ENCODE measurements at places on chromosomes 12 and 14.

- DNase-seq = no peak
Measured at GRCh38 chr12:96749999-96750398, 157.1 kb upstream of the NEDD1 start.

GRCh38 chr12:50102646-50103309 lies 1.0 kb upstream of the GPD1 start:
- no peak for DNase-seq

DNA sequence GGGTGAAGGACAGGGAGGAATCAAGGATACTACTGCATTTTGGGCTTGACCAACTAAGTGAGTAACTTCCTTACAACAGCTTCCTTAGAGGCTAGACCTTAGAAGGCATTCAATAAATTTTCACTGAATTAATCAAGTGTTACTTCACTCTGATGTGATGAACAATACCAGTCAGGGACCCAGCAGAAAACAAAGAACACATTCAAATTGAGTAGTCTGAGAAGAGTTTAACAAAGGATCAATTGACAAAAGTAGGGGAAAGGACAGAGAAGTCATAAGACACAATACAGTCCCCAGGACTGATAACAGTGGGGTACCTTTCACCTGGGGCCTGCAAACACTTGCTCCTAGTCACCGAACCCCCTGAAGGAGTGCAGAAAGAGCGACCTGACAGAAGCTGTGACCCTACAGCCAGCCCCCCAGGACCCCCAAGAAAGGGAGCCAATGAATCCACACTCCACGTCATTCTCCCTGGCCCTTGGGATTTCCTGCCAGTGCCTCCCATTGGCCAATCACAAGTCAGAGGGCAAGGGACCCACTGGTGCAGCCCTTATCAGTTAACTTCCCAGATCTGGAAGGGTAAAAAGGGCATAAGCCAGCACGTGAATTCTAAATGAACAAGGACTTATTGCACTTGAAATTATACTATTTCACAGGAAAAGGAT lies 6.9 kb downstream of the ANAPC5 start:
- DNase-seq = no peak

DNA sequence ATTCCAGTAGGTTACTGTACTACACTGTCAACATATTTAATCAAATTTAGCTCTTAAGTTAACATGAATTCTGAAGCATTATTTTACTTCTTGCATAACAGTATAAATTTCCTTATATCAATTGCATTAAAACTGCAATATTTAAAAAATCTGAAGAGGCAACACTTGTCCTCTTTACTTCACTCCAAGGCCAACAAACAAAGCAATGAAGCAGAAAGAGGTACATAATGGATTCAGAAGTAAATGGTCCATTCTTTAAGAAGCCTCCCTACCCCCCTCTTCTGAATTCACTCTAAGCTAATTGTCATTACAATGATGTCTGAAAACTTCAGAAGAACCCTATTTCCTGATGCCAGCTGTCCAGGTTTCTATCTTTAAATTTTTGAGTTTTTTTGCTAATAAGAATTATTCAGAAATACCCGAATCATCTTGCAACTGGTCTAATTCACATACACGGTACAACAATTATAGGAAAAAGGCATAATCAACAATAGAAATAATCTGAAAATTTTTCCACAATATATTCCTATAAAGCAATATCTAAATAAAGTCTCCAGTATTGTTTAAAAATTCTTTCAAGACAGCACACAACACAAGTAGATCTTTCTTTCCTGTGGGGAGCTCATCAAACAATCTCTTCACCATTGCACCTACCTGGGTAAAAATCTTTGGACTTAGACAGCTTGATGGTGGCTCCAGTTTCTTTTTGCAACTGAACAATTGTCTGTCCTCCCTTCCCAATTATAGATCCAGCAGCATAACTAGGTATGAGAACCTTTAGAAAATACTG lies 2.9 kb downstream of the NOVA1 start:
- DNase-seq = no peak

DNA sequence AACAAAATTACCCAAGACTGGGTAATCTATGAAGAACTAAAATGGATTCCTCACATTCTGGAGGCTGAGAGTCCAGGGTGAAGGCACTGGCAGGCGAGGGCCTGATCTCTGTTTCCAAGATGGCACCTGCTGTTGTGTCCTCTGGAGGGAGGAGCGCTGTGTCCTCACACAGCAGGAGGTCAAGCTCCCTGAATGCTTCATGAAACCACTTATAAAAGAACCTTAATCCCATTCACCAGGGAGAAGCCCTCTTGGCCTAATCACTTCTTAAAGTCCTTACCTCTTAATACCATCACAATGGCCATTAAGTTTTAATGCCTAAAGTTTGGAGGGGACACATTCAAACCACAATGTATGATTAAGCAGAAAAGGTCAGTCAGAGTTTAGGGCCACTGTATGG lies 172.4 kb downstream of the EMP1 start:
- no peak for DNase-seq

DNA sequence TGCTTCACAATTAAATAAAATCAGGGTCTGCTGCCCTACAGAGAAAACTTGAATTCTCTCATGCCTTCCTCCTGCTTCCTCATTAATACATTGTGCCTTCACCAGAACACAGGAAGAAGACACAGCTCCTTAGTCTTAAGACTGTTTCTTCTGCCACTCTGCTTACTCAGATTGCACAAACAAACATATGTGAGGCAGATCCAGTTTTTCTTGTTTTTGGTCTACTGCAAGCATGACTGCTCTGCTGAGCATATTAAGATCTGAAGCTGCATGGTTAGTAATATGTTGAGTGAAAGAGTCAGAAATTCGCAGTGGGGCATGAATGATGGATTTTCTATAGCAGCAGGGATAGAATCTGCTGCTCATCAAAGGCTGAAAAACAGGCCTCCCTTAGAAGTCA lies 321.1 kb upstream of the STXBP6 start:
- no peak for DNase-seq

- DNase-seq = no peak
Measured at GRCh38 chr14:68538639-68539038, 254.2 kb downstream of the ZFP36L1 start.

- DNase-seq = no peak
Measured at GRCh38 chr12:11677093-11677492, 27.6 kb downstream of the ETV6 start.

DNA sequence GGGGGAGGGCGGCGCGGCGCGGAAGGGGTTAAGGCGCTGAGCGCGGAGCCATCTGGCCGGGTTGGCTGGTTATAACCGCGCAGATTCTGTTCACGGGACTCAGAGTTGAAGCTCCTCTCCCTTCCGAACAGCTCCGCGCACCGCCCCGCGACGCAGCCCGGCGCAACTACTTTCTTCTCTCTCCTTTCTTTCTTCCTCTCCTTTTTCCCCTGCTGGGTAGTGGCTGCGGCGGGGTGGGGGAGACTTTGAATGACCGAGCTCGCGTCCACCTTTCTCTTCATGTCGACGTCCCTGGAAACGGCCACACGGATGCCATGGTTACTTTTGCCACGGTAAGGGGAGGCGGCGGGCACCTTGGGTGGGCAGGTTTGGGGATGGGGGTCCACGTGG lies at the start of gene NTF3:
Gene NTF3 (plus strand): TSS at position 98 of the 390 bp plus-strand sequence. CDS start 217 bp downstream, at position 315.
- no peak for DNase-seq

DNA sequence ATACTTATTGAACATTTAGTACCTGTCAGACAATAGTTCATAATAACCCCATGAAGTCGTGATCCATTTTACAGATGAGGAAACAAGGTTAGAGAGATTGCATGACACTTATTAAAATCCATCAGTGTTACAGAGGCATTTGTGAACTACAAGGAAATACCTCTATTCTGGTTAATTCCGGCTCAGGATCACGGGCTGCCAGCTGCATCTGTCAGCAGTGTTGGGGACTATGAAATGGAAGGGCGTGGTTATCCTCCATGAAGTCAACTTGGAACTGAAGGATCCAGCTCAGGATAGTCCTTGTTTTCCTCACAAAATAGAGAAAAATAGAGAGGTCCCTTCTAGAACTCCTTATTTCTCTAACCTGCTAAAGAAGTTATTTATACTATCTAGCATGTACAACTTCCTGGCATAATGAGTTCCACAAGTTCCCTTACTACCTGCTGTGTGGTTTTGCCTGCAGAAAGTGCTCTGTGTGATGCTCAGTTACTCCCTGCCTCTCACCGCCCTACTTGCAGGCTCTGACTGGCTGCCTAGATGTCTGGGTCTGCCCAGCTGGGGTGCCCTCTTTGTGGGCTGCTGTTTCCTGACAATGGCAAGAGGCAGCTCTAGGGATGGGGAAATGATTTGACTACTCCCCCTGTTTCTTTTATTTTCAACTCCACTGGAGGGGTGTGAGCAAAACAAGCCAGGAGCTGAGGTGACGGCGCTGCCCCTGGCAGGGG lies 36.8 kb downstream of the PLXNC1 start:
- DNase-seq = no peak

GRCh38 chr14:33282331-33283230 lies 343.9 kb downstream of the NPAS3 start:
- no peak for DNase-seq

- no peak for DNase-seq
Measured at GRCh38 chr12:94327809-94328208, 131.9 kb downstream of the CEP83 start.

GRCh38 chr12:86290615-86291014 lies 34.4 kb upstream of the MGAT4C start:
- DNase-seq = no peak

DNA sequence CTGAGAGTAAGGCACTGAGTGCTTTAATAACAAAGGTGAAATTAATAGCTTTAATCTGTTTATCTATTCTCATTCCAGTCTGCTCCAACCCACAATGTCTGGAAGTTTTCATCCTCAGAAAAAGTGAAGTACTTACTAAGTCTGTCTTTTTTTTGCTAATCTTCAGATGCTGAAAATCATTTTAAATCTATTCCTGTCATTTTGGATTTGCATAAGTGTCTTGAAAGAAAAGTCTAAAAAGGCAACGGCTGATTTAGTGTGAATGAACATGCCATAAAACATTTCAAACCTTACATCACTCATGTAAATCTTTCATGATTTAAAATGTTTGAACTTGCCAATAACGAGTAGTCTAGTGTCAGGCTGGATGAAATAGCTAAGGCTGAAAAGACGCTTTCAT lies 685.6 kb downstream of the RPS29 start:
- DNase-seq = no peak

- peak; percentile 73 for DNase-seq
Measured at GRCh38 chr12:47819896-47820630, at the start of gene HDAC7. Gene HDAC7, minus strand, starts transcription at chr12:47819903. Its CDS starts 118 bp downstream, at chr12:47819785.

DNA sequence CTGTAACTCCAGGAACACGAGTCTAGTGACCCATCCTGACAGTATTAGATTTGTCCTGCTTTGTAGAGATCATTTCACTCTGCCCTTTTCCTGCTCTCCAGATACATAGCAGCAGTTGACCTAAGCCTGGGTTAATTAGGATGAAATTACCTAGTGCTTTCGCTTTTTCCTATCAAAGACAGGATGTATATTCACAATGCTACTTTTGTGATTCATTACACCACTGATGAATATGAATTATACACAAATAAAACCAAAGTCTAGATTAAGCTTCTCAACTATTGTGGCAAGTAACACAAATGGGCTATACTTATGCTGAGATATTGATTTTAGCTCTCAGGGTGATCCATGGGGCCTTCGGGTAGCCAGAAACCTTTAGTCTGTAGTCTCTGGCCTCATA lies 17.9 kb downstream of the CERS5 start:
- DNase-seq = no peak

DNA sequence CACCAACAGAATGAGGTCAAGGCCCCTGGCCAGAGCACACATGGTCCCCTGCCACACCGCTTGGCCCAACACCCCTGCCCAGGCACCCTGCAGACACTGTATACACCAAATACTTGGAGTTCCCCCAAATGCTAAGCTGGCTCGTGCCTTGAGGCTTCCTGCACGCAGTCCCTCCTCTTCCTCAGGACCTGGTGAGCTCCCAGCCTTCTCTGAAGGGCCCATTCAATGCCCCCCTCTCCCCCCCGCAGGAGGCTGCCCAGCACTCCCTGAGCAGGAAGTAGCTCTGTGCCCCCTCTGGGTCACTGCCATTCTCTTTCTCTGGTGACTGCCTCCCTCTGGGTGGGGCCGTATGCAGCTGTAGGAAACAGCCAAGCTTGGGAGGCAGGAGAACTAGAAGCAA lies 75.3 kb downstream of the ITPK1 start:
- DNase-seq = no peak

DNA sequence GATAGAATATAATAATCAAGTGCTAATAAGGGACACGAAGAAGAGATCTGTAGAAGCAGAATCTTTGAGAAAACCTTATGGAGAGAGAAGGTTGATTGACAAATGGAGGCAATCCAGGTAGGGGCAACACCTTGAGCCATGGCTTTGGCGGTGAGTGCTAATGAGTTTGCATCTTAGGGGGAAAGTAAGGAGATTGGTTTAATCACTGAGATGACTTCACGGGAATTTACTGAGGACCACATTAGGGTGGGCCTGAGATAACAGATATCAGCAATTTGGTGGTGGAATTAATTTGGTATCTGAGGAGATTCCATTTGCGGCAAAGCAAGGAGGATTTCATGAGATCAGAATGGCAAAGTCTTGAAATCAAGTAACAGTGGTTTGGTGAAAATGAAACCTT lies 1.8 kb upstream of the LARP4 start:
- DNase-seq = no peak

- no peak for DNase-seq
Measured at GRCh38 chr12:98574110-98574509, 19.4 kb upstream of the SLC25A3 start.

- no peak for DNase-seq
Measured at GRCh38 chr14:54919330-54919729, 16.7 kb upstream of the GCH1 start.

GRCh38 chr12:119149270-119149669 lies 29.5 kb upstream of the HSPB8 start:
- no peak for DNase-seq

DNA sequence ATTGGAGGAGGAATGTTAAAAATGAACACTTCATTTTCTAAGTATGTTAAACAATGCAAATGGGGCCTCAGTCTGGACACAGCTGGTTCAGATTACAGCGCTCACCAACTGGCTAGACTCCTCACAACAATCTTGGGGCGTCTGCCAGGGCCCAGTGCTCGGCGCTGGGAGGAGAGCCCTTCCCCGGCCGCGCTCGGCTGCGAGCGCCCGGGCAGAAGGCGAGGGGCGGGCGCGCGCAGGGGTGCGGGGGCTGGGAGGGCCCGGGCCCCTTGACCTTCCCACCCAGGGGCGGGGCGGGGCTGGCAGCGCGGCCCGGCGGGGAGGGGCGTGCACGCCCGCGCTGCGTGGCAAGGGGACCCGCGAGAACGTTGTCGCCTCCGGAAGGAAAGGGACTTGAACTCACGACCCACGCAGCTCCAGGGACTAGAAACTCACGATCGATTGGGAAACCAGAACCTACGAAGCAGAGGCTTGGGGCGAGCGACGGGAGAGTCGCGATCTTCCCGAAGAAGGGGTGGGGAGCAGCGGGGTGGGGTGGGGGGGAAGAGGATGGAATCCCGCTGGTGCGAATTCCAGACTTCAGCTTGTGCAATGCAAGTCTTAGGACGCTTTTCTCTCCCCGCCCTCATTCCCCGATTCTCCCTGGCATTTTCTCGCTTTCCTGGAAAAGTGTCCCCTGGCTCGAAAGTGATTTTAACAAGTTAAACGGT lies at the start of gene FBLN5:
Gene FBLN5 (minus strand): TSS at position 220 of the 710 bp plus-strand sequence. CDS start 465 bp downstream, outside the sequence.
- DNase-seq = no peak

- DNase-seq = no peak
Measured at GRCh38 chr12:9211687-9212086, 3.5 kb upstream of the PZP start.

GRCh38 chr12:14768823-14769405 lies 34.4 kb downstream of the WBP11 start:
- DNase-seq = no peak

- no peak for DNase-seq
Measured at GRCh38 chr12:18206198-18206597, 55.1 kb upstream of the PIK3C2G start.

- DNase-seq = no peak
Measured at GRCh38 chr12:89775063-89775985, 66.7 kb upstream of the ATP2B1 start.

- DNase-seq = no peak
Measured at GRCh38 chr14:92903359-92903758, 19.6 kb upstream of the CHGA start.
